ENCODE measurements at places on chromosomes 1 and 21. TPM values are rescaled to one million over a fixed set of nuclear protein-coding genes. Genes with fewer than 3 reads are reported as not detected.

GRCh38 chr1:192732787-192733186, 76.1 kb upstream of the RGS2 start:
- no peak for DNase-seq

DNA sequence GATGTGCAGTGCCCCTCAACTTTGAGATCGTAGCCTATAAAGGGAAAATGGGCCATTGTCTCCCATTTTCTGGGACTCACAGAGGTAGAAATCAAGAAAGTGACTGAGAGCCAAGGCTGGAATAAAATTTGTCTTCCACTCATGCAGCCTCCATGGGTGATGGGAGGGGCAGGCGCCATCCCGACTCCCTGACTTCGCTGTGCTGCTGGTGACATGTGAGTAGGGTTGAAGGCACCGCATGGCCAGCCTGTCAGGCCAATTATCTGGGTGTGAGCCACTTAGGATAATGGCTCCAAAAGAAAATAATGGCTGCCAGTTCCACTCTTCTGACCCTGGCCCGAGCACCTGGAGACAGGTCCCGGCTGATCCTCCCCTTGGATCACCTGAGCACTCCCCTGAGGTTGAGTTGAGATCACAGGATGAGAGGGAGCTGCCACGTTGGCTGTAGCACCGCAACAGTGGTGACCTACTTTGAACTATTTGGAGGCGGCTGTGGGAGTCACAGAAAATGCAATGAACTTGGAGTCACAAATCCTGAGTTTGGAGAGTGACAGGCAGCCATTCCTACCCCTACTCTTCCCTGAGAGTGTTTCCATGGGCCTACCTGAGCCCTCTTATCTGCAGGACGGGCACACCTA, 26.3 kb downstream of the CAPN9 start:
- DNase-seq = no peak

DNA sequence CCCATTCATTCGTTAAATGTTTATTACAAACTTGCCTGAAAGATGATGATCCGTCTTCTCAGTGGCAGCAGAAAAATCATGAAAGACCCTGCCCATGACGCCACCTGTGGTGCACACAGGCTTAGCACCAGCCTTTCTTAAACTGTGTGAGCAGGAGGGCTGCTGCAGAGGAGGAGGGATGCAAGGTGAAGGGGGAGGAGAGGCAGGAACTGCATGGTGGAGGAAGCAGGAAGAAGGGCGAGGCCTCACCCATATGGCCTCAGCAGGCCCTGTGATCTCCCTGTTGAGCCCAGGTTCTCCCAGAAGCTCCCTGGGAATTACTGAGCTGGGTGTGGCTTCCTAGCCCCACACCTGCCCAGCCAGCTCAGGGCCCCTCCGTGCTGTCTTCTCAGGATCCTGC, 25.0 kb upstream of the RD3 start:
- no peak for DNase-seq

The HRNR gene
- not detected for total RNA-seq

GRCh38 chr1:204192589-204193352, 3.5 kb downstream of the KISS1 start:
- DNase-seq = no peak

- peak; percentile 58 for DNase-seq
These were observed 699 bp downstream of the DIPK1A start for GRCh38 chr1:92960395-92961130.

The RPTN gene
- not detected for total RNA-seq

DNA sequence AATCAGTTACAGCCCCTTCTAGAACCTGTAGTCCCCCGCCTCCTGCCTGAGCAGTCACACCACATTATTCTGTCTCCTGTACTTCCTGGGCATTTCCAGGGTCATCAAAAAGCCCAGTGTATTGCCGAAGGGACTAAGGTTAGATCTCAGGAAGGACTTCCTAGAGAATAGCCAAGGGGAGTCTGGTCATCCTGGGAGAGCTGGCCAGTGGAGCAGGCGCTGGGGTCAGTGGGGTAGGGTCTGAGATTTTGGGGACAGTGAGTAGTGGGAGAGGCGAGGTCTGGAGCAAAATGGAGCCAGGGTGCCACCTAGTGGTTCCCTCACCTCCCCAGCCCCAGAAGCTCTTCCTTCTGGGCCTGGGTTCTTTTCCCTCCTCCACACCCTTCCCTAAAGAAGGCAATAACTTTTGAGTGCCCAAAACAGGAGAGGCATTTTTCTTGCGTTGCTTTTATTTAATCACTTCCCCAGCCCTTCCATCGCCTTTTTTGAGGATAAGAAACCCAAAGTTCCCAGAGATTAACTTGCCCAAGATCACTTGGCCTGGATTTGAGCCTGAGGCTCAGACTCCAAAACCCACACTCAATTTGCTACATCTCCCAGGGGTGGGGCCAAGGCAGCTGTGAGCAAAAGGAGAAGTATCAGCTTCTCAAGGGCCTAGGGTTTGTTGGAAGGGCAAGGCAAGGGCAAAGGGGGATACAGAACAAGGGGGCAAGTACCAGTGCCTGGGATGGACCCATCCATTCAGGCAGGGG, 7.3 kb upstream of the PMVK start:
- DNase-seq = no peak

Measured in Right ventricle myocardium superior (tissue), 1 donor.